IMR-90 (cell line): ENCODE measurements at places on chromosomes 16 and 17. TPM values are rescaled to one million over a fixed set of nuclear protein-coding genes. Genes with fewer than 3 reads are reported as not detected.

DNA sequence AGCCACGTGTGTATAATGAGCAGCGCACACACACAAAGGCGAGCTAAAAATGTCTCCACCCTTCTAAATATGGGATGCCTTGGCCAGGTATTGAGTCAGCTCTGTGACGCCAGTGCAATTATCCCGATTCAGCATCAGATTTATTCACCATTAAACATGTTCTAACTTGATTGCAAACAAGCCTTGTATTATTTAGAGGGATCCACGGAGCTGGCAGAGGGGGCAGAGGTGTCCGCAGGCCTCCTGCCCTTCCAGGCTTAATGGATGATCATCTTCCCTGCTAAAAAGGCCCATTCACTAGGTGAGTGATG is 591.7 kb downstream of the MAF start:
- H3K36me3 ChIP-seq = no peaks in the 10 kb centered on the region
- H3K4me3 ChIP-seq = no peak overlapping the region
- DNase-seq = no peak
- no peaks in the 10 kb centered on the region for H3K27me3 ChIP-seq

DNA sequence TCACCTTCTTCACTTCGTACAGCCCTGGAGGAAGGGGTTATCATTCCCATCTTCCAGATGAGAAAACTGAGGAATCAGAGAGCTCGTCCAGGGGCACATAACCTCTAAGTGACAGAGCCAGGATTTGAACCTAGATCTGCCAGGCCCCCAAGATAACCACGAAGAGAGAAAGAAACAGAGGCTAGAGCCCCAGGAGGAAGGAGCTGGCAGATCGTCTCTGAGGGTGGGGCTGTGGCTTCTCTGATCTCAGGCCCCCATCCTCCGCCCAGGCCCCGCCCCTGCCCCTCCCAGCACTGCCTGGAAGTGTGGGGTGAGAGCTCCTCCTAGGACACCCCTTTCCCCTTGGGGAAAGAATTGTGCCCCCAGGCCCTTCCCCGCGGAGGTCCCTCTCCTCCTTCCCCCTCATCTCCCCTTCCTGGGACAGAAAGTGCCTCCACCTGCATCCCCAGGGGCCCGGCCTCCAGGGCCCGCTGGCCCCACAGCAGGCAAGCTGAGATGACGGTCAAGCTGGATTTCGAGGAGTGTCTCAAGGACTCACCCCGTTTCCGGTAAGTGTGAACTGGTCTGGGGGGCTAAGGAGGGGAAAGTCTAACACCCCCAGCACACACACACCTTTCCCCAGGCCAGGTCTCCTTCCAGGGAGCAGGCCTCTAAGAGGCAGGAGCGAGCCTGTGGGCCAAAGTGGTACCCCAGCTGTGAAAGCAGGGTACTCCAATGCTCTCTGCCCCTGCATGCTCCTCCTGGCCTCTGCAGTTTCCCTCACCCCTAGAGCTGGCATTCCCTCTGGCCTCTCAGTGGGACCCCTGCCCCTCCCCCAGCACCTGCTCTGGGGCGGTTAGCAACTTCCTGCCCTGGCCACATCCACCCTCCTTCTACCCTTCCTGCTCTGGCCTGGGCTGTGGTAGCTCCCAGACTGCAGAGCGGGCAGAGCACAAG is at the start of gene ACAP1:
Gene ACAP1 (plus strand): TSS at position 290 of the 936 bp plus-strand sequence. CDS start 206 bp downstream, at position 496.
- no peaks in the 10 kb centered on the region for H3K4me1 ChIP-seq
- H3K36me3 ChIP-seq = no peaks in the 10 kb centered on the region
- peaks cover 12% of the 10 kb centered on the region for H3K27me3 ChIP-seq
- no peak within 1 kb of the TSS for H3K27ac ChIP-seq
- no peak for DNase-seq

DNA sequence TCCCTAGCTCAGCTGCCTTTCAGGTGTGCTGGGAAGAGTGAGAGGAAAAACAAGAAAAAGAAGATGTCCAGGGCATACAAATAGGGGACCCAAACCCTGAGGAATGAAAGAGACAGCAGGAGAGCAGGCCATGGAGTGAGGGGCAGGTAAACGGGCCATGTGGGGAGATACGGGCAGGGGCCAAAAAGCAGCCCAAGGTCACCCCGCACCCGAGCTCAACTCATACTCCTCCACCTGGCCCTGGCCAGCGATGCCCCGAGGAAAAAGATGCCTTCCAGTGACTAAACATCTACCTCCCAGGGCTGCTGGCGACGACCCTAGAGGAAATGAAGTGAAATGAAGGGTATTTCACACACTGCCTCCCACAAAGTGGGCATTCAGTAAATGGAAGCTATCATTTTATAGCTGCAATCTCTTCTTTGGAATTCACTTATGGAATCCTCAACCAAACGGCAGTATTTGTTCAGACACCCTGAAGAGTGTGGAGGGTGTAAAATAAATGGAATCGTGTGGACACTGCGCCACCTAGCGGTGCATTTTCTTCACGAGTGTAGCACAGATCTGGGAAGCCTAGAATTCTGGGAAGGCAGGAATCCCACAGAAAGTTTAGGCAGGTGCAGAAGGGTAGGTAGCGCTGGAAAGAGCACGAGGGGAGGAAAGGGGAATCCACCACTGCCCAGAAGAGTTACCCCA is 14.9 kb downstream of the ELAC2 start:
- H3K27me3 ChIP-seq = no peaks in the 10 kb centered on the region
- peak; percentile 77 for DNase-seq
- no peak overlapping the region for H3K4me3 ChIP-seq
- H3K36me3 ChIP-seq = peaks cover 52% of the 10 kb centered on the region

DNA sequence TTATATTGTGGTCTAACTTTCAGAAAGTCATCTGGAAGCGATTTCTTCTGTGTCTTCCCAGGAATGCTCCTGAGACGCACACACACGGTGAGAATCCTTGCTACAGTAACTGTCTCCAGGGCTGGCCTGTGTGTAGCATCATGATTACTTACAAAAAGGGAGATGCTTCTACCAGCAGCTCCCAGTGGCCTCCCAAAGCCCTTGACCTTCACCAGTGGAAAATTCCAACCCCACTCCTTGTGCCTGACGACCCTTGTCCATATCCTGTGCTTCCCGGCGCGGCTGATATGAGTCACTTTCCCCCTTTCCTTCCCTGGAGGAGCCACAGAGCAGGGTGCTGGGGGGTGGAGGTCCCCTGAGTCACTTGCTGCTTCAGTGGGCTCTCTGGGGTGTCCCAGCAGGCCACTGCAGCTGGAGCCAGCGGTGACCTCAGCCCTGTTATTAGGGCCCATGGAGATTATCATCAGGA is 22.1 kb upstream of the NAT9 start:
- no peaks in the 10 kb centered on the region for H3K27me3 ChIP-seq
- peak; percentile 36 for DNase-seq
- H3K27ac ChIP-seq = no peak overlapping the region
- no peaks in the 10 kb centered on the region for H3K4me1 ChIP-seq
- no peak overlapping the region for H3K4me3 ChIP-seq

DNA sequence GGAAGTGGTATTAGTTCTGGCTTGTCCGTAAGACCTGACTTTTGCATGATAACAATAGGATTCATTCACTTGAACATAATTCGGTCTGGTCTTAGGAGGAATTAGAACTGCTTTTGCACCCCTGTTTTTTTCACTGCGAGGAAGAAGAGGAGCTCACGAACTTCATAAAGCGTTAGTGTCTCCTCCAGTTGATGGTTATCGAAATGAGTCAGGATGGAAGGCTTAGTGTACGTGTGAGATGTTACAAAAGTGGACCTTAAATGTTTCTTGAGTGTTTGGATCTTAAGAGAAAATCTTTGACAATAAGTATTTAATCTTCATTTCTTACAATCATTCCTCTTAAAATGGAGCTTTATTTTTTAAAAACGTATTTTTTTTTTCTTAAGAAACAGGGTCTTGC is 52.8 kb downstream of the USP10 start:
- peaks cover 3% of the 10 kb centered on the region; the same call in 1 of the 2 replicates for H3K36me3 ChIP-seq
- no peak for DNase-seq
- no peak overlapping the region for H3K4me3 ChIP-seq
- H3K27me3 ChIP-seq = no peaks in the 10 kb centered on the region
- peaks cover 18% of the 10 kb centered on the region for H3K4me1 ChIP-seq

DNA sequence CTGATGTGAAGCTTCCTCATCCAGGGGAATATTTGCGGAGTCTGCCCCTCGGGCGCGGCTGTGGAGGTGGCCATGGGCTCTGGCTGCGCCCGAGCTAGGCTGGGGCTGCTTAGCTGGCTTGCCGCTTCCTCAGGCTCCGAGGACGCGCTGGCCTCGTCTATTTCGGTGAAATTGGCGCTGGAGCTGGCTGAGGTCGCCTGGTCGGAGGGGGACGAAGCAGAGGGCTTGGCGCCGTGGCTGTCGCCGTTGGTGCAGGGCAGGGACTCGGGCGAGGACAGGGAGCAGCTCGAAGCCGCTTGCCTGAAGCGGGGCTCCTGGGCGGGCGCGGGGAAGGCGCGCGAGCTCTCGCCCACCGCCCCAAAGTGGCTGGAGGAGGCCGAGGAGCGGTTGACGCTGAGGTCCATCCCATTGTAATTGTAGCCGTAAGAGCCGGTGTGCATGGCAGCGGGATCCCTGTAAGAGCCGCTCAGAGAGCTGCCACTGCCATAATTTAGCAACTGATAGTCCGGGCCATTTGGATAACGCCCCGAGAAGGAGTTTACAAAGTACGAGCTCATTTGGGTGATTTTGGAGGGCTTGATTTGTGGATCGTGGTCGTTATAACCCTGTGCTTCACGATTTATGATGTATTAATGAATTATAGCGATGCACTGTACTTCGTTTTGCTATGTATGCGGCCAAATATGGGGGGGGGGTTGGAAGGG is at the start of gene HOXB5:
Gene HOXB5 (minus strand): TSS at position 654 of the 704 bp plus-strand sequence. CDS start 97 bp downstream, at position 557.
- peaks cover 9% of the 10 kb centered on the region for H3K4me1 ChIP-seq
- H3K27ac ChIP-seq = peak within 1 kb of the TSS; percentile 99
- H3K27me3 ChIP-seq = no peaks in the 10 kb centered on the region
- H3K36me3 ChIP-seq = peaks cover 14% of the 10 kb centered on the region; the same call in 1 of the 2 replicates
- H3K4me3 ChIP-seq = peak within 1 kb of the TSS; percentile 91

DNA sequence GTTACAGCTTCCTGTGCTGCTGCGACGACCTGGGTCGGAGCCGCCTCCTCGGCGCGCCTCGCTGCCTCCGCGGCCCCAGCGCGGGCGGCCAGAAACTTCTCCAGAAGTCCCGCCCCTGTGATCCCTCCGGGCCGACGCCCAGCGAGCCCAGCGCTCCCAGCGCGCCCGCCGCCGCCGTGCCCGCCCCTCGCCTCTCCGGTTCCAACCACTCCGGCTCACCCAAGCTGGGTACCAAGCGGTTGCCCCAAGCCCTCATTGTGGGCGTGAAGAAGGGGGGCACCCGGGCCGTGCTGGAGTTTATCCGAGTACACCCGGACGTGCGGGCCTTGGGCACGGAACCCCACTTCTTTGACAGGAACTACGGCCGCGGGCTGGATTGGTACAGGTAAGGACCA is 746 bp downstream of the HS3ST2 start:
- H3K36me3 ChIP-seq = no peaks in the 10 kb centered on the region
- no peak overlapping the region for H3K4me3 ChIP-seq
- H3K27ac ChIP-seq = no peak overlapping the region
- H3K27me3 ChIP-seq = peaks cover 9% of the 10 kb centered on the region; the same call in 1 of the 2 replicates

DNA sequence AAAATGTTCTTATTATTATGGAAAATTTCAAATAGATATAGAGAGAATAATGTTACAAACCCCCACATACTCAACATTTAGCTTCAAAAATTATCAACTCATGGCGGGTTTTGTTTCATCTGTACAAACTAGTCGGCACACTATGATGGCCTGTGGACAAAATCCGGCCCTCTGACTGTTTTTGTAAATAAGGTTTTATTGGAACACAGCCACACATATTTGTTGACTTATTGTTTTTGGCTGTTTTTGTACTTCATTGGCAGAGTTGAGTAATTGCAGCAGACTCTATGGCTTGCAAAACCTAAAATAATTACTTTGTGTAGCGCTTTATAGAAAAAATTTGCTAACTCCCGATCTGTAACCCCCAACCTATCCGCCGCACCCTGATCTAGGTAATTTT is 41.4 kb upstream of the CLEC18A start:
- H3K4me3 ChIP-seq = no peak overlapping the region
- H3K36me3 ChIP-seq = peaks cover 10% of the 10 kb centered on the region
- H3K27ac ChIP-seq = no peak overlapping the region

GRCh38 chr17:64156670-64157069 is 26.7 kb upstream of the ERN1 start:
- H3K4me3 ChIP-seq = no peak overlapping the region
- 0 out of 2 replicates have a peak, but pooled peaks cover 5% of the 10 kb centered on the region for H3K36me3 ChIP-seq
- H3K27ac ChIP-seq = peak overlapping the region; percentile 1; the same call in 1 of the 2 replicates
- H3K27me3 ChIP-seq = no peaks in the 10 kb centered on the region
- peaks cover 15% of the 10 kb centered on the region for H3K4me1 ChIP-seq

GRCh38 chr17:13864521-13864920 is 204.8 kb upstream of the COX10 start:
- H3K36me3 ChIP-seq = no peaks in the 10 kb centered on the region
- H3K4me1 ChIP-seq = peaks cover 2% of the 10 kb centered on the region
- no peak overlapping the region for H3K27ac ChIP-seq
- H3K4me3 ChIP-seq = no peak overlapping the region
- peak; percentile 66 for DNase-seq

GRCh38 chr16:11667824-11668622 is at the start of gene SNN:
TSS of gene SNN (plus strand) at chr16:11668455. CDS start at chr16:11676060, 7,605 bp downstream.
- H3K27me3 ChIP-seq = no peaks in the 10 kb centered on the region
- H3K36me3 ChIP-seq = no peaks in the 10 kb centered on the region; the same call in 1 of the 2 replicates
- peak within 1 kb of the TSS; percentile 99 for H3K4me3 ChIP-seq
- H3K27ac ChIP-seq = peak within 1 kb of the TSS; percentile 85
- DNase-seq = peak; percentile 72
- H3K4me1 ChIP-seq = peaks cover 7% of the 10 kb centered on the region

DNA sequence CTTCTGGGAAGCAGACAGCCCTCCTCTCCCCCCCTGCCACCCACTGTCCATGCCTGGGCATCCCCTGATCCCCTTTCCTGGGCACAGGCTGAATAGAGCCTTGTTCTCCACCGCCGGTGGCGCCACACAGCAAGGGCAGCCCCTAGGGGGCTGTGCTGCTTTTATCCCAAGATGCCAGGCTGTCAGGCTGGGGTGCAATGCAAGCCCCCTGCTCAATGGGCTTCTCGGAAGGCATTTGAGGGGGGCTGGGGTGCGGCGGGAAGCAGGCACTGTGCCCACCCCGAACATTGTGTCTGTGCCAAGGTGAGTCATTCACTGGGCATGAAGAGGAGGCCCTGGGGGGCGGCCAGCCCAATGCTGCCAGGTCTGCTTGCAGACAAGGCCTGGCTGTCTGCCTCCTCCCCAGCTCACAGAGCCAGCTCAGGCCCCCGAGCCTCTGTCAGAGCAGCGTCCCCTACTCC is 1.5 kb upstream of the GFAP start:
- no peak overlapping the region for H3K4me3 ChIP-seq
- H3K27ac ChIP-seq = no peak overlapping the region
- peak; percentile 25 for DNase-seq
- peaks cover 14% of the 10 kb centered on the region; the same call in 1 of the 2 replicates for H3K27me3 ChIP-seq
- H3K4me1 ChIP-seq = peaks cover 9% of the 10 kb centered on the region; the same call in 1 of the 2 replicates
- H3K36me3 ChIP-seq = no peaks in the 10 kb centered on the region

- H3K4me1 ChIP-seq = peaks cover 3% of the 10 kb centered on the region; the same call in 1 of the 2 replicates
- DNase-seq = no peak
- no peak overlapping the region for H3K27ac ChIP-seq
- no peaks in the 10 kb centered on the region for H3K27me3 ChIP-seq
Observed at GRCh38 chr17:15662681-15663080, 21.4 kb downstream of the TRIM16 start.

GRCh38 chr16:345772-346171 is 6.8 kb downstream of the AXIN1 start:
- H3K4me3 ChIP-seq = no peak overlapping the region
- H3K27me3 ChIP-seq = no peaks in the 10 kb centered on the region
- no peak for DNase-seq
- peaks cover 21% of the 10 kb centered on the region for H3K36me3 ChIP-seq

Gene LPO
- total RNA-seq = not detected in 2 replicates

Gene MT1M
- total RNA-seq = not detected in 2 replicates

Gene GPR139
- total RNA-seq = not detected in 2 replicates

Gene KRTAP4-5
- total RNA-seq = not detected in 2 replicates

Gene APOH
- total RNA-seq = not detected in 2 replicates

Gene SULT1A2
- not detected in 2 replicates for total RNA-seq

Gene RAB40C
- 6.8 and 6.9 TPM in 2 replicates for total RNA-seq

Gene PDIA2
- 0.28 TPM in 1 of 2 replicates, not detected in the other for total RNA-seq

Gene WFIKKN2
- not detected in 2 replicates for total RNA-seq

Gene GRIN2A
- total RNA-seq = under 0.01 TPM in 2 replicates

Gene HAP1
- total RNA-seq = under 0.01 TPM in 1 of 2 replicates, not detected in the other

Gene PRAC2
- not detected in 2 replicates for total RNA-seq

Gene SLC5A11
- total RNA-seq = under 0.01 TPM in 1 of 2 replicates, not detected in the other
